ENCODE measurements at places on chromosomes 3 and 15. TPM values are rescaled to one million over a fixed set of nuclear protein-coding genes. Genes with fewer than 3 reads are reported as not detected.

The LSAMP gene
- 0.14 TPM for total RNA-seq

The DGKG gene
- under 0.01 TPM for total RNA-seq

The OXTR gene
- 0.65 TPM for total RNA-seq

The STRIT1 gene
- not detected for total RNA-seq

The BOC gene
- 2.2 TPM for total RNA-seq

The SLC22A13 gene
- 0.07 TPM for total RNA-seq

The ATP13A4 gene
- 4.4 TPM for total RNA-seq

The SI gene
- total RNA-seq, result not detected

The FAM131A gene
- 24.9 TPM for total RNA-seq

The C15orf39 gene
- 11.6 TPM for total RNA-seq

The NDN gene
- total RNA-seq, result 62.1 TPM

The RTP1 gene
- not detected for total RNA-seq

The C3orf49 gene
- not detected for total RNA-seq

The ALS2CL gene
- 57.3 TPM for total RNA-seq

The POTEB gene
- total RNA-seq, result not detected

The MAP6D1 gene
- 4.2 TPM for total RNA-seq

The ZIC4 gene
- not detected for total RNA-seq

The UCN2 gene
- total RNA-seq, result 15.2 TPM

The IFT57 gene
- total RNA-seq, result 32.3 TPM

The FBLN2 gene
- total RNA-seq, result 3.7 TPM

The GABRA5 gene
- total RNA-seq, result not detected

The KCNAB1 gene
- total RNA-seq, result 0.42 TPM

The TUSC7 gene
- not detected for total RNA-seq

The ITGA11 gene
- total RNA-seq, result 0.92 TPM

The TRH gene
- total RNA-seq, result not detected

The FBXL22 gene
- total RNA-seq, result 5.7 TPM

The NANOGP8 gene
- not detected for total RNA-seq

The IL5RA gene
- not detected for total RNA-seq

The SYNPR gene
- total RNA-seq, result not detected

The SLC27A2 gene
- total RNA-seq, result 7.3 TPM

The P3H2 gene
- total RNA-seq, result 5.4 TPM

The RTP3 gene
- not detected for total RNA-seq

The NPAP1 gene
- not detected for total RNA-seq

The TYRO3 gene
- 5.7 TPM for total RNA-seq

The DNAH1 gene
- 0.42 TPM for total RNA-seq

The MYH15 gene
- total RNA-seq, result 0.21 TPM

The SIDT1 gene
- 1.4 TPM for total RNA-seq

The PDE8A gene
- total RNA-seq, result 9.0 TPM

The DLEC1 gene
- total RNA-seq, result not detected

The INTS14 gene
- total RNA-seq, result 37.1 TPM

The ISLR gene
- not detected for total RNA-seq

The VEPH1 gene
- total RNA-seq, result under 0.01 TPM
